Retinal pigment epithelial cell (primary cell): ENCODE measurements at places on chromosomes 13 and 19.

DNA sequence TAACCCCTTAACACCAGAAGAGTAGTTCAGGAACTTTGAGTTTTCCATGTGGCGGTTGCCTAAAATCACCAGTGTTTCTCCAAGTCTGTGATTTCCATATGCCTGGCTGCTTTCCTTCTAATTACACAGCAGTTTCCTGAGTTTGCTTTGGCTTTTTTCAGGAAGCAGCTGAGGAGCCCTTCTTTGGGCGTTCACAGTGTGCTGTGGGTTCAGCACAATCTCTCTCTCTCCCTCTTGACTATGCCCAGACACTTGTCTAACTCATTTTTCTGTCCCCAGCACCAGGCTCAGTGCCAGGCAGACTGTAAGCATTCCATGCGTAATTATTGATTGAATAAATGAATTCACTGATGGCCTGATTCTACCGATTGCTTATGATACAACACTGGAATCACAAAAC is 19.7 kb downstream of the SCEL start:
- no peak for DNase-seq

DNA sequence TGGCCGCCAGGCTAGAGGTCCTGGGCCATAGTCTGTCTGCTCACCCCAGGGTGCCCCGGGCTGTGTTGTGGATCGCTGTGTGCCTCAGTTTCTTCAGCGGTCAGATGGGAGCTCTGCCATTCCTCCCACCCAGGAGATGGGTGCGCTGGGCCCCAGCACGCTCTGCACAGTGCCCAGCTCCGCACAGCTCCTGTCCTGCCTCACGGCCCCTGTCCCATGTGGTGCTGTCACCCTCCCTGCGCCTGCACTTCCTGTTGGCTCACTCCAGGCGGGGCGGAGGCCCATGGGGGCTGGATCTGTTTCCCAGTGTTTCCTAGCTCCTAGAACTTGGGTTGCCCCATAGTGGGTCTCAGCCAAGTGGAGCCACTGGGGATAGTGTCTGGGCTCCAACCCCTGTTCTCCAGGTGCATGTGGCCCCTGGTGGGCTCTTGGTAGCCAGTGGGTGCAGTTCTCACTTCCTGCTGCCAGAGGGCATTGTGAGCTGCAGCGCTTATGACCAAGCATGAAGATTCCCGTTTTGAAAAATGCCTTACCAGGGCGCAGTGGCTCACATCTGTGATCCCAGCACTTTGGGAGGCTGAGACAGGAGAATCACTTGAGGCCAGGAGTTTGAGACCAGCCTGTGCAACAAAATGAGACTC is 69.8 kb downstream of the KDM4B start:
- no peak for DNase-seq

DNA sequence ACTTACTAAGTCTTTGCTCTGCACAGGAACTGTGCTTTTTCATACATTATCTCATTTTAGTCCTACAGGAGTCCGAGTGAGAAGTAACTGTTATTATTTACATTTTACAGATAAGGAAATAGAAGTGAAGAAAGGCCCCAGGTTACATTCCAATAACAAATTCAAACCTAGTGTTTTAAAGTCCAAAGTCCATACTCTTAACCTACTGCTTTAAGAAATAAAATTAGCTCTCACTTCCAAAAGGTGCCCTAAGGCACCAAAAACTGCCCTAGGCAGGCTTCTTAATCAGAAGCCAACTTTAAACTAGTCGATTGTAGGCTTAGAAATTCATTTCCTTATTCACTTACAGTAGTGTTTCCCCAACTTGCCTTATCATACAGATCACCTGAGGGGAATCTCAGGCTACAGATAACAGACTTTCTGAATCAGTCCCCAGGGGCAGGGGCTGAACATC is 555.9 kb downstream of the DIAPH3 start:
- DNase-seq: no peak

GRCh38 chr13:21833921-21834320 is 163.0 kb downstream of the FGF9 start:
- no peak for DNase-seq

DNA sequence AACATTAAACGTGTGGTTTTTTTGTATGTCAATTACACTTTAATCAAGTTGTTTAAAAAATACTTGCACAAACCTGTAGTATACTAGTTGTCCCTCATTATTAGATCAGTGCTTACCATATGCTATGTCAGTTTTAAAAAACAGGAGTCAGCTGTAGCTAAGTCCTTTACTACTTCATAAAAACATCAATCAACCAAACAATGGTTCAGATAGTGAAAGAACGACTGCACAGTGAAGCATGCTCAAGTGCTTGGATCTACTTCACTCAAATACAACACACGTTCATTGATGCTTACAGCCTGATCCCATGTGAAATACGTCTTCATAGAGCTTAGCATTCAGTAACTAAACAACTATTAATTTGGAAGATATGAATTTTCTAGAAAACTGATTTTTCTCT is 225.0 kb downstream of the FGF14 start:
- no peak for DNase-seq
